ENCODE measurements at places on chromosomes 3 and 15.

GRCh38 chr15:42080186-42080918 lies 14.0 kb downstream of the PLA2G4D start:
- no peak for DNase-seq

DNA sequence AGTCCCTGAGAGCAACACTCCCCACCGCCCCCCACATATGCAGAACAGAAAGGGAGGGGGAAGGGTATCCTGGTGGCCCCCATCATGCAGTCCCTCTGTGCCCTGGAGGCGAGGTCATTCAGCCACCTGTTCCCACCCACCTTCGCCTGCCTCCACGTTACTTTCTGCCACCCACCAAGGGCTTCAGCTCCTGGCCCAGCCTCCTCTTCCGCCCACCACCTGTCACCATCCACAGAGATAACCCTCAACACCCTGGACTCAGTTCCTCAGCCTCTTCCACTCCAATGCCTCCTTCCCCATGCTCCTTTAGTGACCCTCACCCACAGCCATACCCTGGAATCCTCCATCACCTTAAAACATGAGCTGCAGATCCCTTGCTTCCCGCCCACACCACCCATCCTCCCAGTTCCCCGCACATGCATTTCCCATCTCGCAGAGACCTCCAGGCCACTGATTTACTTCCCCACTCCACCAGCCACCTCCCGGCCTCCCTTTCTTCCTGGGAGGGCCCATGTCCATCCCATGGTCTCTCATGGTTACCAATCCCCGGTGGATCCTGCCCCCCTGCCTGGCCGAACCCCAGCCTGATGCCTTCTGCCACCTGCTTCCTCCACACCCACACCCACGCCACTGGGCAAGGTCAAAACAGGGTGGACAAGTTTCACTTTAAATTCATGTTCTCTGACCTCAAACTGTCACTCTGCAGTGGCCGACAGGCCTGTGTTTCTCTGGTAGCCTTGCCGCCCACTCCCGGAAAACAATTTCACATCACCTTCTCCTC lies 18.2 kb downstream of the HOMER2 start:
- no peak for DNase-seq

GRCh38 chr3:133280586-133280985 lies 119.3 kb upstream of the BFSP2 start:
- no peak for DNase-seq

GRCh38 chr3:172965256-172965655 lies 175.8 kb downstream of the SPATA16 start:
- no peak for DNase-seq

- DNase-seq: no peak
These were observed 40.9 kb upstream of the FBXL22 start for GRCh38 chr15:63556246-63556645.

GRCh38 chr3:72238010-72238691 lies 453.2 kb upstream of the PROK2 start:
- no peak for DNase-seq

DNA sequence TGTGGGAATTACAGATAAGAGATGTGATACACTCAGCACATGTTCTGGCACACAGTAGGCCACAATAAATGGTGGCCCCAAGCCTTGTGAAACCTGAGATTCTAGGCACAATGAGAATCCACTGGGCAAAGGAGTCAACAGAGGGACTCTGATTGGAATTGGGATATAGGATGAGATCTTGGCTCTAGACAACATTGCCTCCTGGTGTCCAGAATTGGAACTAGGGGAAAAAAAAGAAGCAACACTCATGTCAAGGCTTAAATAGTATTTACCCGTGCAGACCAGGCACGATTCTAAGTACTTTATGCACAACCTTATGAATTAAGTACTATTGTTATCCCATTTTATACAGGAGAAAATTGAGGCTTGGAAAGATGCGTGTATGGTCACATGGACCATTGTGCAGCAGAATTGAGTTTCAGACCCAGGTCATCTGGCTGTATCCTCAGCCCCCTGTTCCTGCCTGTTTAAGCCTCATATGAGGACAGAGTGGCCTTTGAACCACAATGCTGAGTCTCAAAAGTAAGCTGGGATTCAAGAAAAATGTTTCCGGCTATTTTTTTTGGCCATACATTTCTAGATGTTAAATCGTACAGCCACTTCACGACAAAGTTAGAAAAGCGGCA lies 124.8 kb downstream of the SV2B start:
- no peak for DNase-seq

- no peak for DNase-seq
These were observed 4.7 kb downstream of the CCR8 start for GRCh38 chr3:39334205-39334604.

DNA sequence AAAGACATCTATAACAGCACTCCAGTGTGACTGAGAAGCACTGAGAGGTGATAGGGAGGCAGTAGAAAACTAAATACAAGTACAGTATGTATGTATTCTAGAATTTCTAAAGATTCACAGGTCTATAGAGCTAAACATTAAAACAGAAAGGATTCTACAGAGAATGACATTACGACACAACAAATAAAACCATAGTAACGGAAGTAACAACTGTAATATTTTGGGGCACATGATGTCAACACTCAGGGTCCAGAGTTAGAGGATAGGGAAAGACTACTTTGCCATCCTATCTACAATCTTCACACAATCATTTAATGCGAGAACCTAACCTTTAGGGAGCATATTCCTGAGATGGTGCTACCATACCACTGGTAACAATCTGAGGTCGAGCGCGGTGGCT lies 13.6 kb downstream of the UBXN7 start:
- no peak for DNase-seq

DNA sequence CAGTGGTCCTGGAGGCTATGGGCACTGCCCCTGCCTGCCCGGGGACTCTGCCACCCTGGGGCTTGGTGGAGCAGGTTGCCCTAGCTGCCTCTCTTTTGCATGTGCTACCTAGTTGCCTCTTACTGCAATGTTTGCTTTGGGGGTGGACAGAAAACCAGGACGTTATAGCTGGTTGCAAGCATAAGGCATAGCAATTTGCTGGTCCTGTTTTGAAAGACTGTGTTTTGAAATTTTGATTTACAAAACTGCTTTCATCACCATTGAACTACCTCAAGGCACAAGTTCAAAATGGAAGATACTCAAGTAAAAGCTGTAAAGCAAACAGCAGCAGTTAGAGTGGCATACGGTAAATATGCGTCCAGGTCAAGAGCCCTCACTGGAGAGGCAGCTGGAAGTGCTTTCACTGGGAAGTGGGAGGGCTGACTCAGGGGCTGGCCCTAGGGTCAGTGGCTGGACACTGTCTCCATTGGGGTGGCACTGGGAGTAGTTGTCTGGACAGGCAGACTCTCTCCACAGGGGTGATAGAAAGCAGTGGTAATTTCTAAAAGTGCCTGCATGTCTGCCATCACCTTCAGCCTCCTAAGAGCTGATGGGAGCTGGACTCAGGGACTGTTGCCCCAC lies 138.1 kb downstream of the CHDH start:
- peak; percentile 23 for DNase-seq

DNA sequence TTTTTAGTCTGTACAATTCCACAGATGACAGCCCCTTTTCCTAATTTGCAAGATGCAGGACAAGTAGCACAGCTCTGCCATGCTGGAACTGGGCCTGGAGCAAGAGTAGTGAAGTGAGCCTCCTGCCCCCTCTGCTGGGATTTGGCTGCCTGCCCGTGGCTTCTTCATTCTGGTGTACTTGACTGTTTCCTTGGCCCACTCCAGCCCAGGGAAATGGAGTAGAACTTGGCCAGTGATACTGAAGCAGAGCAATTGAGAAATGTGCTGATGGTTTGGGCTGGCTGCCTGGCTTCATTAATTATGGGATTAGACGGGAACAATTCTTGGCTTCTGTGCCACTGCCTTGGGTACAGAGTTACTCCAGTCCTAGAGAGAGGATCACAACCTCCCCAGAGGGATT lies 2.8 kb downstream of the GPD1L start:
- DNase-seq: no peak

GRCh38 chr3:13420831-13421765 lies 976 bp upstream of the NUP210 start:
- DNase-seq: peak; percentile 66

- DNase-seq: no peak
These were observed 46.9 kb downstream of the SATB1 start for GRCh38 chr3:18378218-18378617.

GRCh38 chr3:157871838-157872460 lies 234.3 kb downstream of the SHOX2 start:
- no peak for DNase-seq

GRCh38 chr3:58098531-58098930 lies 90.3 kb downstream of the FLNB start:
- DNase-seq: no peak

DNA sequence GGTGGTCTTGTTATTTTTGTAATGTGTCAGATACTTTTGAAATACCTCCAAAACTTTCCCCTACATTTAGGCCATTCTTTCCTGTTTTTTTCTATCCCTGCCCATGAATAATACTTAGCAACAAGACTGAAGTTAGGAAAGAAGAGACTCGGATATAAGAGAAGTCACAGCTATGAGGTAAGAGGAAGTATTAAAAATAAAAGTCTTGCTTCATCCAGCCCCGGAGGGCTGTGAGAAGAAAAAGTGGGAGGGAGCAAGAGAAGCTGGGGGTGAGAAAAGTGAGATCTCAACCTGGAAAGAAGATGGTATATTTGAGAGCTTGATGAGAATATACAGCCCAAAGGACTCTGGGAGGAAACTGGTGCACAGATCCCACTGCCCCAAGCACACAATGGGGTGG lies 213.5 kb upstream of the CDIN1 start:
- DNase-seq: no peak

GRCh38 chr15:89874926-89875564 lies 18.7 kb downstream of the AP3S2 start:
- DNase-seq: peak; percentile 68

DNA sequence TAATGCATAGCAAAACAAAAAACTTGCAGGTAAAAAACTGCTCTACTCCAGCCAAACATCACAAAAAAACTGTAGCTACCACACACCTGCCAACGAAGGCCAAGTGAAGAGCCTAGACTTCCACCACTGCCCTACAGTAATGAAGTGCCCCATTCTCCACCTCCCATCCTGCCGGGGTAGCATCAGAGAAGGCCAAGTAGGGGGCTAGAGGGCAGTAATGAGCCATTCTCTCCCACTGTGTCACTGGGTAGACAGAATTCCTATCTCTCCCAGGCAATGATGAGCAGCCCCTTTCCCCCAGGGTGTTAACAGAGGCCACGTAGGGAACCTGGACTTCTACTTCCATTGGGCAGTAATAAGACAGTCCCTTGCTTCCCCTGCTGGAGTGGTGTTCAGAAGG lies 9.5 kb downstream of the SEC22C start:
- DNase-seq: peak; percentile 18

DNA sequence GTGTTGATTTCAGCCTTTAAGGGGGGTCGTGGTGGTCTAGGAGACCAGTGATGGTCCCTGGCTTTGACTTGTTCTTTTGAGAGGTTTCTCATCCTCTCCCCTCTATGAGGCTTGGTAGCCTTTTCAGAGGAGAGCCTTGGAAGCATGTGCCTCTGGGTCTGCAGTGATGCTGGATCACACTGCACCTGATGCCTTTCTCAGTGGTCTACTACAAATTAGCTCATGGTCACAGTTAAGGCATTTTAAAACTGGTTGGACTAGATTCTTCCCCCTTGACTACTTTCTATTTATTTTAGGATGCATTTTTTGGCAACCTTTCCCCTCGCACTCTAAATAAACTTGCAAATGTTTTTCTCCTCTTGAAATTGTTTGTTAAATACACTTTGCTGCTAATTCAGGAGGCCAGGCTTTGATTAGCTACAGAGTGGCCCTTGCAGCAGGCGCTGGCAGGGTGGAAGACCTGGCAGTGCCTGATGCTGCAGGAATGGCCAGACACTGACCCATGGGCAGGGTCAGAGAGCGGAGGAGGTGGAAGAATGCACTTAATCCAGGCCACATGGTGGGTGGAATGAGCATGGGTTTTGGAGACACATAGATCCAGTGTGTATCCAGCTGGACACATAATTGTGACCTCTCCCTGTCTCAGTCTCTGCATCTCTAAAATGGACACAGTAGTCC lies 318.8 kb upstream of the CTDSPL start:
- DNase-seq: no peak

GRCh38 chr3:88403319-88403718 lies 253.6 kb downstream of the C3orf38 start:
- DNase-seq: no peak

All from CD8-positive, alpha-beta T cell (primary cell).